ENCODE measurements at places on chromosomes 12 and 14.

GRCh38 chr12:122614839-122615238 is 87.8 kb downstream of the KNTC1 start:
- peak; percentile 47 for DNase-seq

GRCh38 chr12:53207042-53207441 is at the start of gene ITGB7:
Gene ITGB7 (minus strand): TSS chr12:53207251. CDS start chr12:53200443, 6,808 bp downstream.
- no peak for DNase-seq

DNA sequence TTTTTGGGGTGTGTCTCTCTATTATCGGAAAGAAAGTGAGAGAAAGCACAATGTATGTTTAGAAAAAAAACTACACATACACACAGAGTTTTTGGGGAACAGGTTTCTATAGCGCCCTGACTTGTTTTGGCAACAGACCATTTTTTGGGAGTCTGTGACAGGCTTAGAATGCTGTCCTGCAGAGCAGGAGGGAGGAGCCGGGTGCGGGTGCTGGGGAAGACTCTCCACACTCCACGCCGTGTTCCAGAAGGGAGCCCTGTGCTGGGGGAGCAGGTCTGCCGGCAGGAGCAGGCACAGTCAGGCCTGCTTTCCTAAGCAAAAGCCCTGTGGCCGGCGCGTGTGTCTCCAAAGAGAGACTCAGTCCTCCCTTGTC is 26.5 kb downstream of the CD9 start:
- DNase-seq = no peak

DNA sequence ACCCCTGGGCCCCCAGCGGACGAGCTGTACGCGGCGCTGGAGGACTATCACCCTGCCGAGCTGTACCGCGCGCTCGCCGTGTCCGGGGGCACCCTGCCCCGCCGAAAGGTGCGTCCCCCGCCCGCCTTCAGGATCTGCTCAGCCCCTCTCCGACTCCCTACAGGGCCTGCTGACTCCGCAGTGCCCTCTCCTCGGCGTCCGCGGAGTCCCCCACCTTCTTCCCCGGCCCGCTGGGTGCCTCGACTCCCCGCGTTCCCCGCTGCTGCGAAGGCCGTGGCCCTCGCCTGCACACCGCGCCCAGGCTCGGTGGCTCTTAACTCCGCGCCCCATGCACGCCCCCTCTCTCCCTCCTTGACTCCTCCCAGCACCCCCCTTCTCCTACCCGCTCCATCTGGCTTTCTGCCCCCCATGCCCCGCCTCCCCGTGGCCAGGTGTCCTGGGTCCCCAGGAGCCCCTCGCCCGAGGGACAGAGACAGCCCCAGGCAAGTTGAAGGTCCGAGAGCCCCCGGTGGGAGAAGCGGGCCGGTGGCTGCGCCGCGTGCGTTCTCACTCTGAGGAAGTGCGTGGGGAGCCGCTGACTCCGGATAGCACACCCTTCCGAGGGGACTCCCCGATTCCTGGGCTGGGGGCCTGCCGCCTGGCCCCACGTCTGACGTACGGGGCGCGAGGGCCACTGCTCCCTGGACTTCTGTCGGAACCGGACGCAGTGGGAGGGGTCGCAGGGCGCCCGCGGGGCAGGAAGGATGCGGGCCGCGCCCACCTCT is 594 bp downstream of the TAMALIN start:
- peak; percentile 32 for DNase-seq

GRCh38 chr12:126354633-126355032 is 1289.4 kb downstream of the AACS start:
- no peak for DNase-seq

DNA sequence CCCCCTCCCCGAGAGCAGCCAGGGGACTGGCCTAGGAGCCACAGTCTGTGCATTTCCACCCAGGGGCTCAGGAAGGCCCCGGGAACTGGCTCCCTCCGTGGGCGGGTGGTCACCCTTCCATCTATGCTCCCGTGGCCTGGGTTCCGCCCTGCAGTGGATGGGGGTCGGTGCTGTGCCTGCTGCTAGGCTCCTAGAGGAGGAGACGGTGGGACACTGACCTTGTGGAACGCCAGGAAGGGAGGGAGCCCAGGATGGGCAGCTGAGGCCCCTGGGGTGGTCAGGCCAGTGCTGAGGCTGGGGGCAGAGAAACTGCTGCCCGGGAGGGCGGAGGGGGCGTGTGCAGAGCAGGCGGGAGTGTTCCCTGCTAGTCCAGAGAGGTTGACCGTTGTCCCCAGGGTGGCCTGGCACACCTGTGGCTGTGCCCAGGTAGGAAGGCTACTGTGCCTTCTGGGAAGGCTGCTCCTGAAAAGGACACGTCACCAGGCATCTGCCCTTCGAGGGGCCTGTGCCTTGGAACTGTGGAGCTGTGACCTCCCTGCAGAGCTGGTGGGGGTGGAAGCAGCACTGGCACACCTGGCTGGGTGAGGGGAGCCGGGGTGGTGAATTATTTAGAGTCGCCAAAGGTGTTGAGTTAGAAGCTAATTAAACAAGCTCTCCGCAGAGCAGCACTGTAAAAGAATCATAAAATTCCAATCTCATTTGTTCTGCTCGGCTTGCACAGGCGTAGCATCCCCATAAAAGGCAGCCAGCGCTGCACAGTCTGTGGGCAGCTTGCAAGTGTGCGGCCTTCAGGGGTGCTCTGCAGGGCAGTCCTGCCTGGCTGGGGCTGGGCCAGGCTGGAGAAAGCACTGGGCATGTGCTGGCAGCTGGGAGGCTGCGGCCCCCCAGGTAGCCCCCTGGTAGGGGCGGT is 145.1 kb downstream of the KIF26A start:
- no peak for DNase-seq
